NCI-H460 (cell line): ENCODE measurements at places on chromosomes 4 and X. TPM values are rescaled to one million over a fixed set of nuclear protein-coding genes. Genes with fewer than 3 reads are reported as not detected.

DNA sequence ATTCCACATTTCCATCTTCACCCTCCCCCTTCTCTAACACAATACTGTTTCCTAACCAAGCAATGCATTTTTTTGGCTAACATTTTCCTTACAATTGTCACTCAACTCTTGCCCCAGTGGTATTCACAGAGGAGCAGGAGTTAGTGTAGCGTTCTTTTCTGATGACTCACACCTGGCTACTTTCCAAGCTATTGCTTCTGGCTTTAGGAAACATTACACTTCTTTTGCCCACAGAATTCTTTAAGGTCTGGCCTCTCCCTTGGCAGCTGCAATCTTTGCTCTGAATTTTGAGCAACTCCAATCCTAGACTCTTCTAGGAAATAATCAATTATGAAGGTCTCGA, 27.5 kb upstream of the PDGFC start:
- peak; percentile 82 for DNase-seq

GRCh38 chr4:175127314-175127713, 209.2 kb downstream of the ADAM29 start:
- DNase-seq: no peak

DNA sequence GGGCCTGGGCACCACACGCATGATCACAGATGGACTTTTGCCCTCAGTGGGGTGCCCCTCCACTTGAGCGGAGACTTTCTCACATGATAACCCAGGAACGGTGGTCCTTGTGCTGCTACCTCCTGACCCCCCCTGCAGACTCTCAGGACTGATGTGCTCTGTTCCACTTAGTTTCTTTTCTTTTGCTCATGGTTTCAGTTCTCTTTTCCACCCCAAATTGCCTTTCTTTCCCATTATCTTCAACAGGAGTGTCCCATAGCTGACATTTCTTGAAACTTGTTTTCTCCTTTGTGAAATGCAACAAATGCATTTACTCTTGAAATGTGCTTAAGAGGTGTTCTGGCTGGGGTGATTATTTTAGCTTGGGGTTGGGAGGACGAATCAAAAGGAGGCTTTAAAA, 9.0 kb downstream of the MPC1L start:
- no peak for DNase-seq

- DNase-seq: no peak
Observed at GRCh38 chr4:176286728-176287127, 17.7 kb upstream of the ASB5 start.

DNA sequence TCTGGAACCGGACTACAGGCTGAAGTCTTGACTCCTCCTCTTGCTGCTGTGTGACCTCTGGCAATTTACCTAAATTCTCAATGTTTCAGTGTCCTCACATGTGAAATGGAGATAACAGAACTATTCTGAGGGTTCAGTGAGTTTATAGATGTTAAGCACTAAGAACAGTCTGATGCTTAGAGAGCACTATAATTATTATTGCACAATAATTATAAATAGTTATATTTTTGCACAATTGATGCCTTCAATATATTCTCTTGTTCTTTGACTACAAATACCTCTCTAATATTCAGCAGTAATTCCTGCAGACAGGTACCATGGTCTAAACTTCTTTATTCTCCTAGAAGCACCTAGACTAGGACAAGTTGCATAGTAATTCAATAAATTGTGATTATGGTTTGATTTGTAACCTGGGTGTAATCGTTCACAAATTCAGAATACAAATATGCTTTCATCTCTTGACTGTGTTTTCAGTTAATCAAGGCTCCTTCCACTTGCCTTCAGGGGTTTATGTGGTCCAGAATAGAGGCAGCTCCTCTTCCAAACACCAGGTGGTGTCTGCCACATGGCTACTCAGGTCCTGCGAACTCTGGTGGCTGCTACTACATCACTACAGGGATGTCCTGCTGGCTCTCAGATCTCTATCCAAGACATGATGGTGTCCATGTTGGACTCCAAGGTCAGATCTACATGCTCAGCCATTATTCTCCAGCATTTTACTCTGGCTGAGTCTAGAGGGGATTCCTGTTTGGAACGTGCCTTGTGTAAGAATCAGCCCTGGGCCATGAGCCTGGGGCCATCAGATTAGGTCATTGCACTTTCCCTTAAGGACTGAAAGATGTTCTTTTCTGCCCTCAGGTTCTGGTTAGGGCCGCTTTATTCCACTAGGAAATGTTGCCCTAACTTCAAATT, 103.4 kb downstream of the QRFPR start:
- DNase-seq: peak; percentile 1

Gene HERC6
- total RNA-seq: 3.8 and 5.2 TPM in 2 replicates

GRCh38 chr4:166882221-166882620, 352.1 kb downstream of the SPOCK3 start:
- DNase-seq: no peak

Gene GIMD1
- not detected in 2 replicates for total RNA-seq

Gene SYTL5
- total RNA-seq: 0.05 and 0.17 TPM in 2 replicates

- no peak for DNase-seq
Observed at GRCh38 chrX:43813898-43814297, 68.4 kb downstream of the MAOB start.

Gene CBLL2
- total RNA-seq: not detected in 2 replicates

Gene RTL5
- 0.37 and 0.46 TPM in 2 replicates for total RNA-seq

DNA sequence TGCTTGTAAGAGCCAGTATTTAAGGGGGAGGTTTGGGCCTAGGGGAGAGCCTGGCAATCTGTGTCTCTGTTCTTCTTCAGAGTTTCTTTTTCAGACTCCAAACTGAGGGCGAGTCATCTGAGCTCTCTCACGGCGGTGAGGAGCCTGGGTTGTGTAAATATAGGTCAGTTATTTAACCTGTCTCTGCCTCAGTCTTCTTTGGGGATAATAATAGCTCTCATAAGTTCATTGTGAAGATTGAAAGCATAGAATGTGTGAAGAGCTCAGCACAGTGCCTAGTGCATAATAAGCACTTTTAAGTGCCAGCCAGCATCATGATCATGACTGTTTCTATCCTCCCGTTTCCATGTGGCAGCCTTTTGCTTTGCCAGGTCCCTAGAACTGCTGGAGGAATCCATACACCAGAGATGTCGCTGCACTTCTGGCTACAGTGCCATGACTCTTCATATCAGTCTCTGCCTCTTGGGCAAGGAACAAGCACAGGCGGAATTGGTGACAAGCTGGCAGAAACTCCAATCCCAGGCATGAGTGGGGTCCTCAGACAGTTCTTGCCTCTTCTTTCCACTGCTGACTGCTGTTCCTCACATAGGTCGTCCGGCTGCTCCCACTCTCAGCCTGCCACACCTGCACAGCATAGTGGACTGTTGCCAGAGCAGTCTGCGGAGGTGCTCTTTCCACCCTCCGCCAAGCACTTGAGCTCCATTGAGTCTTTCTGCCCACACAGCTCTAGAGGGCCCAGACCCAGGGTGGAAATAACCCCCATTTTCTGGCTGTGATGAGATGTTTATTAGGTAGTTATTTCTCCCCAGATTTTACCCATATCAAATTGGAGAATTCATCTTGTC, 103.7 kb upstream of the MAML3 start:
- DNase-seq: no peak

- DNase-seq: no peak
Observed at GRCh38 chrX:130772776-130773143, 130.2 kb downstream of the ENOX2 start.

DNA sequence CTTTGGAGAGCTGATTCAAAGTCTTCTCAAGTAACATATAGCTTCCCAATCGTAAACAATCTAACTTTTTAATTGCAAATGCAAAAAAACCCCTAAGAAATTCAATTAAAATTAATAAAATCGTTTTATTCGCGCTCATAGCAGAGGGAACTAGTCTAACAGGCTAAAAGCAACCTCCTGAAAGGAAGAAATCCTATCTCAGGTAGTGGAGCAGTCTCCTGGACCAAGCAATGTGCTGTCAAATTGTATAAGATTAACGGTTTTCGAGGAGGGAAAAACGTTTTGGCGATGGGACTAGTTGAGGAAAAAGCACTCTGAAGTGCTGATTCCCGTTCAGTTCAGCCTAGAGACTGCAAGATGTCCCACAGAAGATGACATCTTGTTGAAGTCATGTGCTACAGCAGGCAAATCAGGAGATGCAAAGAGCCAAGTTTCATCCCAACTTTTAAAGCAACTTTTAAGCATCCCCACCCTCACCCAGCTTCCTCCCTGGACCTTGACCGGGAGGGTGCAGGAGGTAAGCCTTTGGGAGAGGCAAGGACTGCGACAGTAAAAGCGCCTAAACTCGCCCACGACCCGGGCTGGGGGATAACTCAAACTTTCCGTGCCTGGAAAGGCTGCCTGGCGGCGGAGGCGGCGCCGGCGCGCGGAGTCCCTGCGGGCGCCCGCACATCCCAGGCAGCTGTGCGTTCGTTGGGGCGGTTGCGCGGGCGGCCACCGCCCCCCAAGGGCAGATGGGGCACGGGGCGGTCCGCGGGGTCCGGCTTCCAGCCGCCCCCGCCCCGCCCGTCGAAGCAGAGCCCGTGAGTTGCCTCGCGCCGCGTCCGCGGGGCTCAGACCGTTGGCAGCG, 784 bp downstream of the MAP7D3 start:
- DNase-seq: no peak

DNA sequence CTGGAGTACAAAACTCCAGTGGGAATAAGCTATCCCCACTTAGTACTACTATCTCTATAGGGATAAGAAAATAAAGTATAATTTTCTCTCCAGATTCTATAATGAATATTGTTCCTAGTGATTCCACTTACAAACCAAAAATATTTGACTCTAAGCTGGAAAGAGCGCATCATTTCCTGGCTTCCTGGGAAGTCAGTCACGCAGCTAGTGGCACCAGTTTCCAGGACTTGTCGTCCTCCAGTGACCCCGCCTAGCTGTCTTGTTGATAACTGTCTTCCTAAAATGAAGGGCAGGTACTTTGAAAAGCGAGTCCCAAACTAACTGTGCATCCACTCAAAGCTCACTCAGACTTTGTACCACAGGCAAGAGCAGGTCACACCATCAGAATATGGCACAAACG, 39.3 kb downstream of the LNX1 start:
- no peak for DNase-seq

- DNase-seq: no peak
Observed at GRCh38 chrX:155326610-155327009, 7.8 kb downstream of the CLIC2 start.

GRCh38 chr4:158610790-158611189, 60.9 kb downstream of the C4orf46 start:
- DNase-seq: no peak

DNA sequence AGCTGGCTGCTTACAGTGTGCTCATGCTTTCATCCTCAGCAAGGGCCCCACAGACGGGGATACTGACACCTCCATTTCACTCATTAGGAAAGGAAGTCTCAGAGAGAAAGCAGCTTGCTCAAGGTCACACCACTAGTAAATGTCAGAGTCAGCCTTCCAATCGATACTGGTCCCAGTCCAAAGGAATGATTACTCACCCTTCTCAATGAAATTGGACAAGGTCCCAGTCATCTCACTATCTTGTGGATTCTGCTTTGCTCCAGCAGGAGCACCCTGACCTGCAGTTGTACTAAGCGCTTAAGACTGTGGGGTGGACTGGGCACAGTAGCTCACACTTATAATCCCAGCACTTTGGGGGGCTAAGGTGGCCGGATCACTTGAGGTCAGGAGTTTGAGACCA, 132.2 kb upstream of the SLC34A2 start:
- DNase-seq: no peak

DNA sequence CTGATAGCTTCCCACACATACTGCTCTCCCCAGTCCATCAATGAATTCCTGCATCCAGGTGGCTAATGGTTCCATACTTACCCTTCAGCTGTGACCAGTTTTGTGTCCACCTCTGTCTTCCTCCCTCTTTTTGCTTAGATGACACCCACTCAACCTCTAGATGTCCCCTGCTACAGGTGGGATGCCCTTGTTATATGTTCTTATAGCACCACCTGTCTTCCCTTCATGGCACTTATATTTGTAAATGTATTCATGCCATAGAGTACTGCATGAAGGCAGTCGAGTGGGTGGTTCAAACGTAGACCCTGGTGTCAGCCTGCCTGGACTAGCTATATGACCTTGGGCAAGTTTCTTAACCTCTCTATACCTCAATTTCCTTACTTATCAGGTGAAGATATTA, 6.5 kb upstream of the USP46 start:
- DNase-seq: no peak

Gene DDX60
- total RNA-seq: 4.1 and 5.3 TPM in 2 replicates

DNA sequence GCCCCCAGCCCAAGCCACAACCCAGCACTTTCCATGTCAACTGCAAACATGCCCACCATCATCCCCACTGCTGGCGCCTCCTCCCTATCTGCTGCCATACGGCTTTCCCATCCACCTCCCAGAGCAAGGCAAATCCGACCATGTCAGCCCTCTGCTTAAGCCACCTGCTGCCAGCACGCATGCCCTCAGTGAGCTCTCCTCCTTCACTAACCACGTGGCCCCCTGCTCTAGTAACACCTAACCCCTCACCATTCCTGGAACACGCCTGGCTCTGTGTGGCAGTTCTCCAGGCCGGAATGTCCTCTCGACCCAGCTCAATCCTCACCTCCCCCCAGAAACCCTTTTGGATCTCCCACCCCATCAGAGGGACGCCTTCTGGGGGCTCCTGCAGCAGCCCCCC, 17.4 kb downstream of the BCAP31 start:
- DNase-seq: no peak

DNA sequence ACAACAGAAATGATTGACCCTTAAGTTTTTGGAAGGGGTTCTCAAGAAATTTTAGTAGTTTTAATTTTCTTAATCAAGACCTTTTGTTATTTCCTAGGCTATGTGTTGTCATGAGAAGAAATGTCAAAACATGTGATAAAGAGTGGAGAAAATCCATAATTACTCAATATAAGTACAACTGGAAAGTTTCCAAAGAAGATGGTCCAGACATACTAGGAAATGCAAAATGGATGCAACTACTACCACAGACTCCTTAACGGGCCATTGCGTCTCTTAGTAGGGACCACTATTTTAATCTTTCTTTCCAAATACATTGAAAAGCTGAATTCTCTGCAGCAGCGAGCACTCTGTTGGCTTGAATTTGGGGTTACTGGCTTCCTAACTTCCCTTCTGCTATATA, 148.8 kb downstream of the NWD2 start:
- no peak for DNase-seq

- no peak for DNase-seq
Observed at GRCh38 chr4:74408639-74409038, 36.3 kb upstream of the AREG start.

- no peak for DNase-seq
Observed at GRCh38 chr4:8748236-8748575, 123.4 kb downstream of the HMX1 start.

Gene CISD2
- 73.1 and 76.7 TPM in 2 replicates for total RNA-seq

Gene SUPT20HL1
- total RNA-seq: not detected in 2 replicates

Gene MCTS1
- total RNA-seq: 72.5 and 72.9 TPM in 2 replicates

DNA sequence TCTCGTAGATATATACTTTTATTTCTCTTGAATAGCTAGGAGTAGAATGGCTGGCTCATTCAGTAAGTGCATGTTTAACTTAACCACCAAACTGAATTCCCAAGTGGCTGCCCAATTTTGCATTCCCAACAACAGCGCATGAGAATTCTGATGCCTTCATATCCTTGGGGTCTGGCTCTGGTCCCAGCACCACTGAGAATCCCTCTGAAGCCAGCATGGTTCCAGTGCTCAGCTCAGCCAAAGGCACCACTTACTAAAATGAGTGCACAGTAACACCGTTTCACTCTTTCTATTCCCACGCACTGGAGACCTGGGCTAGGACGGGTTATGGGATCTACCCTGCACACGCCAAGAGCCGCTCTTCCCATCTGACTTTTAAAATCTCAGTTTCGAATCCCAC, 60.4 kb downstream of the CASP3 start:
- no peak for DNase-seq

GRCh38 chrX:83508526-83509253, 600 bp downstream of the POU3F4 start:
- DNase-seq: no peak
